Right renal pelvis (tissue), 4 donors: ENCODE measurements at places on chromosomes 7 and 10. TPM values are rescaled to one million over a fixed set of nuclear protein-coding genes. Genes with fewer than 3 reads are reported as not detected.

DNA sequence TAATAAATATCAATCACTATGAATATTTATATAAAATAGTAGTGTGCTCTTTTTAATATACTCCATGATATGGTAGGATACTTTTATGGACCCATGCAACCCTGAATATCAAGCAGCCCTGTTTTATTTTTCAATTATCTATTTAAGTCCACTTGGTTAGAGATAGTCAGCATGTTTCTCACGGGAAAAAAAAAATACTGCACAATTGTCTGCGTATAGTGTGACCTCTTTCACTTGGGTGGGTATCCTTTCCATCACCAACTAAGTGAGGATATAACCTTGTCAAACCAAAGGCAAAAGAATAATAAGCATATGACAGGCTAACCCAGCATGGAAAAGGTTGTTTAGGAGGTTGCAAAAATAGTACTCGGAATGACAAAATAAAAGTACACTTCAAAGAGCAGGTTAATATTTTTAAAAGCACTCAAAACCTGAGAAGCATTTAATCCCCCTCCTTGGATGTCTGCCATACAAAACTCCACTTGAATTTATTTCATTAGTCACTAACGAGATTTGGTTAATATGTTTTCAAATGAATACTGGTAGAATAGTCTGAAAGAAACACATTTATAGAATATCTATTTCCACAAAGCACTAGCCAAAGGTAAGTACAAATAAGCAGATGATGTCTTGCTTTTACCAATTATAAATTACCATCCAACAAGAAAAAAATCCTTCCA is 76.5 kb downstream of the IMMP2L start:
- no peak for DNase-seq

GRCh38 chr7:142881586-142882337 is 3.8 kb downstream of the TRPV6 start:
- no peak for DNase-seq

The NFKB2 gene
- polyA plus RNA-seq = 19.2 TPM

DNA sequence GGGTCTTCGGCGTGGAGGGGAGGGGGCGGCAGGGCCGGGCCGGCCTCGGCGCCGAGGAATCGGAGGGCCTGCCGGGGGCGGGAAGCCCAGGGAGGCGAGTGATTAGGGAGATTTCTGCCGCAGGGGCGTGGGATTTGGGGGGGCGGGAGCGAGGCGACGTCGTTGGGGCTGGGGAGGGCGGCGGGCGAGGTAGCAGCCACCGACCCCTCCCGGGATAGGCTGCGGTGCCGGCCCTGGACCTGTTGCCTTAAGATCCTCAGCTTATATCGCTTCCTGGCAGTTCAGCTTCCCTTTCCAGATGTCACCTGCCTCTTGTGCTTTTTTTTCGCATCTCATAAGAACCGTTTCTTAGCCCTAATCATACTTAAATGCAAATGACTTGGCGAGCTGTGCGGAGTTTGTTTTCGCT is 655 bp downstream of the LMTK2 start:
- DNase-seq = no peak

- DNase-seq = no peak
Observed at GRCh38 chr10:20485554-20485953, 411.6 kb downstream of the NEBL start.

The EIF3B gene
- 160 TPM for polyA plus RNA-seq

The AGR3 gene
- 2.0 TPM for polyA plus RNA-seq

DNA sequence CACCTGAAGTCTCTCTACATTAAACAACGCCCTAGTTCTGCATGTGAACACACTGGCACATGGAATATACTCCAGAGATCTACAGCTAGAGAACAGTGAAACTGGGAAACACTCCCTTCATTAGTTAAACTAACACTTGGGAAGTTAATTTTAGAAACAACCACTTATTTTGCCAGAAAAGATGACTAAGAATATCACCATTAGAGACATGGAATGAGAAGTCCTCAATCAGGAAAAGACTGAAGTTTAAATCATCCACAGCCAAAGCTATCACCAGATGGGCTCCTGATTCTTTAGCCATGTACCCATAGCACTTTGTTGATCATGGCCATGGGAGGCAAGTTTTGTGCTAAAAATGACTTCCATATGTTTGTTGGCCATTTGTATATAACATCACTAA is 719.5 kb downstream of the KCNMA1 start:
- no peak for DNase-seq

The TFEC gene
- polyA plus RNA-seq = 33.1 TPM

GRCh38 chr10:20494474-20494873 is 402.6 kb downstream of the NEBL start:
- DNase-seq = no peak

The CHAT gene
- not detected for polyA plus RNA-seq

The PLCE1 gene
- 33.2 TPM for polyA plus RNA-seq

DNA sequence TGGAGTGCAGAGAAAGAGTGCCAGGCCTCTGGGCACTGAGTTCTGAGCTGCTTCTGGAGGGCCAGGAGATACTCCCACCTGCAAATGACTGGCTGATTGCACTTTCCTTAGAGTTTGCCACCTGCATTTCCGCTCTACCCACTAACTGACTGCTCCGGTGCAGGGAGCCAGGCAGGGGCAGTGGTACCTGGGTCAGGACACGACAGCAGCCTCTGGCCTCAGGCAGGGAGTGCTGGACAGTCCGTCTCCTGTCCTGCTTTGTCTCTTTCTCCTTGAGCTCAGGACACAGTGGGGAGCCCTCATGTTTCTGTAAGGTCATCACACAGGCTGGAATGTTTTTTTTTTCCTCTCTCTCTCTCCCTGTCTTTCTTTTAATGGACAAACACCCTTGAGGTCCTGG is 252.0 kb downstream of the DPP6 start:
- DNase-seq = no peak

The IQUB gene
- polyA plus RNA-seq = 7.3 TPM

DNA sequence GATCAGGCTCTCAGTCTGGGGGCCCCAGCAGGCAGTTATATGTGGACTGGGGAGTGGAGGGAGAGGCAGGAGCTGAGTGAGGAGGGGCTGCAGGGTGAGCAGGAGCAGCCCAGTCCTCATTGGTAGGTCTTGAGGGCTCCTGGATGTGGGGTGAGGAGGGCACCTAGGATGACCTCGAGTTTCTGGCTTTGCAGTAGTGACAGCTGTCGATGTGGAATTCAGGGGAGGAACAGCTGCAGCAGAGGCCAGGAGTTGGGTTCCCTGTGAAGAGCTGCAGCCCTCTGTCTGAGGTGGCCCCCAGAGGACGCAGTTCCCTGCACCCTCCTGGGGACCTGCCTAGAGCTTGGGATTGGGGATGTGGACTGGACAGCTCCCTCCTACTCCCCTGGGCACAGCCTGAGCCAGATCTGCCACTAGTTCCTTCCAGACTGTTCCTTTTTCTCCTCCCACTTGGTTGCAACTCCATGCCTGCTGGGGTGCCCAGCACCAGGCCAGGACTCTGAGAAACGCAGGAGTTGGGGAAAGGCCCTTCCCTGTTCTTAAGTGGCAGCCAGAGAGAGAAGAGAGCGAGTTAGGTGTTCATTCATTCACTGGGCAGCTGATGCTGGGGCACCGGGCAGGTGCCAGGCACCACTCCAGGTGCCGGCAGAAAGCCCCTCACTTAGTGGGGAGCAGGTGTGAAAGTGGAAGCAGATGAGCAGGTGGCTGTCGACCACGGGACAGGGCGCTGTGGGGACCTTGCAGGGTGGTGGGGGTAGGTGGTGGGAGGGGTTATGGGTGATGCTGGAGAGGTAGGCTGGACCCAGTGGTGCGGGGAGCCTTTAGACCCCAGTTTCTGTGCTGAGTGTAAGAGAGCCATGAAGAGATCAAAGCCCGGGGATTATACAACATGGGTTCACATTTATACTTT is 57.9 kb downstream of the PRF1 start:
- no peak for DNase-seq

DNA sequence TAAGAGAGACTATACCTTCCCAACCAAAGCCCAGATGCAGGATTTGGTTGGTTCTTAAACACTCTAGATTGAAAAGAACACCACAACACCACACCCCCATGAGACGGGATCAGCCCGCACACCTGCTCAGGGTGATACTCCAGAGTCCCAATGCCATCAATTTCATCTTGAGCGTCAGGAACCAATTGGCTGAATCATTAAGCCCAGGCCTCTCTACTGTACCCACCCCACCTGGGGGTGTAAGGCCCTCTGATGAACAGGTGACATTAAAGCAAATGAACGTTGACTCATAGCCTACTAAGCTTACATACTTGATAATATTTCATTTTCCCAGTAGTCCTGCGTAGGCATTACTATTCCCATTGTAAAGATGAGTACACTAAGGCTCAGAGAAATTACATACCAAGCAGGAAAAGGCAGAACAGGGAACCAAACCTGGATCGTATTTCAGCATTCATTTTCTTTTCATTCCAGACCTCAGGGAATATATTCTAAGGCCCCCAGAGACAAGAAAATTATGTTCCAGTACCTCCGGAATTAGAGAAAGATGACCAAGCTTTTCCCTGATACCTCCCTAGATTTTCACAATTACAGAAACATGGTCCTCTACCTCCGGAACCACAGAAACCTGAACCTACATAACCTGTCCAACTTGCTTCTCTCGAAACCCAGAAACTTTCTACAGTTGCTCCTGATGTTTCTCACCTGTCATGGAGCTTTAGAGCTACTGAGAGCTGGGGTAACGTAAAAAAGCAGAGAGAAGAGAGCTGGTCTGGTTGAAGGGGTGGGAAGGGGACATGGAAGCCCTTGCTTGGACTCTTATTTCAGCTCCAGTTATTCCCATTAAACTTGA is 43.1 kb upstream of the KDM7A start:
- DNase-seq = no peak

- peak; percentile 10 for DNase-seq
Observed at GRCh38 chr7:129343099-129343700, 91.0 kb upstream of the STRIP2 start.

GRCh38 chr7:26291699-26292538 is at the start of gene SNX10:
TSS of gene SNX10 (plus strand) at chr7:26291862. CDS start at chr7:26346443, 54,581 bp downstream.
- DNase-seq = peak; percentile 47

The ZNF783 gene
- polyA plus RNA-seq = 14.3 TPM

The PARP12 gene
- 14.8 TPM for polyA plus RNA-seq

- no peak for DNase-seq
Observed at GRCh38 chr10:12381536-12382156, 32.3 kb downstream of the CAMK1D start.

The PAPOLB gene
- polyA plus RNA-seq = 0.06 TPM

DNA sequence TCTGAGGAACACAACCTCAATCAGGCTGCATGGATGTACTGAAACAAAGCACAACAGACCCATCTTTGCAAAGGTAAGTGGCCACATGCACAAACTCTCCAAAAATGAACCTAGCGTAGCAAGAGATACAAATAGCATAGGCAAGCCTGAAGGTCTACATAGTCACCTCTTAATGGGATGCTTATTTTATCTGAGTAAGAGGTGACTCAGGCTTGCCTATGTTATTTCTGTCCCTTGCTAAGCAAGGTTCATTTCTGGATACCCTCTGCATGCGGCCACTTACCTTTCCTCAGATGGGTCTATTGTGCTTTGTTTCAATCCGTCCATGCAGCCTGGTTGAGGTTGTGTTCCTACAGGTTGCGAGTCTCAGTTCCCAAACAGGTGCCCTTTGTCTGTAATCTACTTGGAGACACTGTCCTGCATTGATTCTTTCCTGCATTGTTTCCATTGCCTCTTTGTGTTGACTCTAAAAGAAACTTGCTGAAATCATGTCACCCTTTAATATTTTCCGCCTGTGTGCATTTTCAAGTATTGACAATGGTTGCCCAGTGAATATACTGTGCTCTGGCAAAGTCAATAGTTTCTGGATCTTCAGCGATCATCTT is 291.8 kb upstream of the LYZL1 start:
- DNase-seq = no peak

The GPR15LG gene
- 0.78 TPM for polyA plus RNA-seq

The NPS gene
- polyA plus RNA-seq = not detected
